ENCODE measurements at places on chromosomes 7 and 10.

GRCh38 chr10:106559442-106559841, 605.1 kb downstream of the SORCS1 start:
- DNase-seq, result peak; percentile 42

DNA sequence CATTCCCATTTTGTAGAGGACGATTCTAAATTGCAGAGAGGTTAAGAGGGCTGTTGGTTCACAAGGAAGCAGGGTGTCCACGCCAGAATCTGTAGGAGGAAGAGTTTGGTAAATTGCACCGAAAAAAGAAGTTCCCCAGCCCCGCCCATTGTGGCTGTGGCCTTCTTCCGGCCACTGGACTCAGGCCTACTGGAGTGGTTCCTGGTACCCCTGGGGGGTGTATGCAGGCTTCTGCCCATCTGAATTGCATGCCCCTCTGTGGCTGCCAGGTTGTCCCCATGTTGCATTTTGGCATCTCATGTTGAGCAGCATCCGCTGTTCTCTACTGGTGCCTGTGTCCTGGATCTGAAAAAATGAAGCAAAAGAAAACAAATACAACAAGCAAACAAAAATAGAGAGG, 234.2 kb downstream of the WDR11 start:
- DNase-seq, result no peak

DNA sequence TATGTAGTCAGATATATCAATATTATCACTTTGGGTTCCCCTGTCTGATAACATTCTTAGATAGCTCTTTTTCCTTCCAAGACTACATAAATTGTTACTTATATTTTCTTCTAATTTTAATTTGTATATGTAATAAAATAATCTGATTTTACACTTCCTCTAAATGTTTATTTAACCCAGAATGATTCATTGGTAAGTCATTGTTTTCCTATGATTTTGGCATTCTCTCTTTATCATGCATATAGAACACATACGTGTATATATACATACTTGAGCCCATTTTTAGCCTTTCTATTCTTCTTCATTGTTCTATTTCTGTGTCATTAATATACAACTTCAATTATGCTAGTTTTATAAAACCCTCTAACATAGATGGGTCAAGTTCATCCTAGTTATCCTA, 16.6 kb downstream of the SFTPD start:
- no peak for DNase-seq

- no peak for DNase-seq
Observed at GRCh38 chr7:48170506-48170905, 752 bp upstream of the ABCA13 start.

- DNase-seq, result no peak
Observed at GRCh38 chr7:138892006-138892630, 89.1 kb downstream of the KIAA1549 start.

All from fibroblast of pulmonary artery (primary cell).